ENCODE measurements at places on chromosomes 7 and 10.

GRCh38 chr10:3427347-3427746 lies 254.8 kb upstream of the PITRM1 start:
- DNase-seq = no peak

DNA sequence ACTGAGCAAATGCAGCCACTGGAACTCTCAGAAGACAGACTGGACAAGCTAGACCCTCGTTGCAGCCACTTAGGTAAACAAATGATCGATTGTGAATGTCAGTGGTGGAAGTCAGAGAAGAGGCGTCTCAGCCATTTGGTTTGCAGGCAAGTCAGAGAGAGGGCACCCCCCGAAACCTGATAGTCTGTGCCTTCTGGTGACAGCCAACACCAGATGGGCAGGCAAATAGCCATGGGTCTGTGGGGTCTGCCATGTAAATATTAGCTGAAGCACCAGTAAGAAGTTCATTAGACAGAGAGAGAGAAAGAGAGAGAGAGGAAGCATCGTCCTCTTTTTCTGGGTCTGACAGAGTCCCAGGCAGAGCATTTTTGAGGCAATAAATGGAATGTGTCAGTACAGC lies 5.4 kb downstream of the PPP1R17 start:
- no peak for DNase-seq

DNA sequence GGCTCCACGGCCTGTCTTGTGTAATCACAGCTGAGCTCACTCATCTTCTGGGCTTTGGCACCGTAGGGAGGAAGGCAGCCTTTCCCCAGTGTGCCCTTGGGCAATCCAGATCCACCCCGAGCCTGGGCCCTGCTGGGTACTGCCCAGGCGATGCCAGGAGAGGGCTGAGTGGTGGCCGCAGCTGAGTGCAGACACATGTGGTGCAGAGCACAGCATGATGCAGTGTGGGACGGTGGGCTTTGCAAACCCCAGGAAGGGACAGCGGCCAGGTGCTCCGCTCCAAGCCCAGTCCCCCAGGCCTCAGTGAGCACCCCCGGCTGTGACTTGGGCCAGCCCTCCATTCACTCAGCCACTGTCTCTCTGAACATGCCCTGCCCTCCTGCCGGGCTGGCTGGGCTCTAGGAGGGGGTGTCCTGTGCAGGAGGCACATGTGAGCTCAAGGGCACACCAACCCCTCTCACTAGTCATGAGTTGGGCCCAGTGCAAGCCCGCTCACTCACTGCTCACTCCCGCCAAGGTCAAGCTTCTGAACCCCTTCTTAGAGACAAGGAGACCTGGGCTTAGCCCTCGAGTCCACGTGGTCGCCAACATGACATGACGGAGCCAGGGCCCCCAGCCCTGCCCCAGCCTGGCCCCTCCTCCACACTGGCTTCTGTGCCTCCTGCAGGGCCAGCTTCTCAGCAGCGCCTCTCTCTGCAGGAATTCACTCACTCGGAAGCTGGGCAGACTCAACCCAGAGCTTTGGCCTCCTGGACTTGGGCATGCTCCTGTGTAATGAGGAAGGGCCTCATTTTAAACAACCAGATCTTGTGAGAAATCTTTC lies 77.5 kb upstream of the INSIG1 start:
- no peak for DNase-seq

DNA sequence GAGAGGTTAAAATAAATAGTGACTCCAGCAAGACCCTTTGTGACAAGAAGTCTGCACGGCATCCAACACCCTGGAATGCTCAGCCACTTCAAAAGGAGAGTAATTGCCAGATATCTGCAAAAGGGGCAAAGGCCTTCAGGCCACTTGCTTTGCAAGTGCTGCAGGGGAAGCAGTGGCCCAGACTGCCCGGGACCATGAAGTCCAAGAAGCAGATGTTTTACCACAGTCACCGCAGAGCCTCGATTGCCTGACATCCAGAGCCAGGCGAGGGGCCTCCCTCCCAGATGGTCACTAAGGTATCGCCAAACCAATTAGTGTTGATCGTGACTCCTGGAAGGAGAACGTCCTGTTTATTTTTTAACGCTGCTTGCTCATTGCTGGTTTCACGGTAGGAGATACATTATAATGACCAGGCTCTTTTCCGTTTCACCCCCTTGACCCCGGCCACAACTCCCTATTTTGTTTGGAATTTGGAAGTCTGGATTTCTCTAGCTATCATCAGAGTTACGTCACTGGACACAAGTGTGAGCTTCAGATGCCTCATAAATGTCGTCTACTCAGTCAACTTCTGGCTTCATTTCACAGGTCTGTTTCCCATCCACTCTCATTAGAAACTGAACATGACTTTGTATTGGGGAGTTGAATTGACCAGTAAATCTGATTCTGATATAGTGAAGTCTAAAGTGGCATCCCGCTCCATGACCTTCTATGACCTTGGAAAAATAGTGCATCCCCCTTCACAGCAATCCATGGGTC lies 276.2 kb downstream of the WDR11 start:
- no peak for DNase-seq

- DNase-seq = no peak
Observed at GRCh38 chr7:16822029-16822428, 17.2 kb upstream of the AGR2 start.

DNA sequence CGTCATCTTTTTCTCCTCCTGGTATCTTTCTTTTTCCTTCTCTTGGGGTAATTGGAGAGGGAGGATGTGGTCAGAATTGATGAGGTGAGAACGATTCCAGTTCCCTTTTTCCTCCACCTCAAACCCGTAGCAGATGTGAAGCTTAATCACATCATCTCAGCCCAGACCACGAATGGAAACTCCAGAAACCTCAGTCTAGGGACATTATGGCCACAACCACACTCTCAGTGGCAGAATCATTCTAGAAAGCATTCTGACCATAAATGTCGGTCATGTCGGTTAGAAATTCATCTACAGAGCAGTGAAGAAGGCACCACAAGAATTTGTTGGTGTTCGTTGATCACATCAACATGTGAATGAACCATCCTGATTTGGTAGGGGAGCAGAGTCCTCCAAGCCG lies 78.7 kb downstream of the GATA3 start:
- no peak for DNase-seq

DNA sequence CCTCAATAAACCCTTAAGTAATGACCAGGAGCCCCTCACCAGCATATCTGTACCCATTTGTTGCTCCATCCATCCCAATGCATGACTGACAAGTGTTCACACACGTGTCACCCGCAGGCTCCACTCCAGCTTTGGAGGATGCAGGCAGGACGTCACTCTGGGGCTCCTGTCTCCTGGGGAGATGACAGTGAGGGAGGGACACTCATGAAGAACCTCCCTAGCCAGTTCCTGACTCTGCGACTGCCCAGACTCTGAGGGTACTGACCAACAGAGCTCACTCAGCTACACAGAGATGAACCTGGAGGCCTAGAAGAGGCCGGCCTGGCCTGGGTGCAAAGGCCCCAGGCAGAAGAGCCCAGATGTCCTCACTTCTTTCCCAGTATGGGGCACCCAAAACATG lies 135.1 kb upstream of the RET start:
- no peak for DNase-seq

- no peak for DNase-seq
Observed at GRCh38 chr10:60003651-60004523, 97.5 kb upstream of the CCDC6 start.

GRCh38 chr10:7100032-7100702 lies 310.7 kb downstream of the SFMBT2 start:
- no peak for DNase-seq

DNA sequence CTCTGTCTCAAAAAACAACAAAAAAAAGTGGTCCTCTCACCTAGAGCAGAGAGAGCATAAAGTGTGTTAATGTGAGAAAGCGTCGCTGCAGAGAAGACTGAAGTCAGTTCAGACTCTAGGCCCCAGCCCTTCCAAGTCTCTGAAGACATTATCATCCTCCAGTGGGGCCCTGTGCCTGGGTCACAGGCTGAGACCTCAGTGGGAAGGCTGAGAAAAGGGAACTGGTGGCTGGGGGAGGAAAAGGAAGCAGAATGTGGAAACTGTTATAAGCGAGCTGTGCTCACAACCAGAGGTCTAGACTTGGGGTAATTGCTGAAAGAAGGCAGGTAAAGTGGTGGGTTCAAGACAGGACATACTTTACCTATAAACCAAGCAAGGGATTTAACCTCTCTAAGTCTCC lies 4.9 kb upstream of the RRP12 start:
- DNase-seq = no peak

DNA sequence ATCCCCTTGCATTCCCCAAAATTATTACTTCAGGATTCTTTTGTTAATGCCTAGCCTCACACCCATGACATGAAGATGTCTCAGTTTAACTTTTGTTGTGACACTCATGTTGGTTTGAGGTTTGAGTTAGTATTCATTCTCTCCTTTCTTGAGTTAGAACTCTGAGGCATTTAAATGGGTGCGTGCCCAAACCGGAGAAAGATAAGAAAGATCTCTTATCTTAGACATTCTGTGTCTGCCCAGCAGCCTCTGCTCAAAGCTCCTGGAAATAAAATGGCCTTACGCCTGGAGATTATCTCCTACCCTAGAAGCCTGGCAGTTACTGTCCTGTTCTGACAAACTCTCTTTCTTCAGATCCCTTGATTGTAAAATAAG lies 26.3 kb downstream of the WBP1L start:
- DNase-seq = no peak

GRCh38 chr7:42406358-42406757 lies 169.3 kb upstream of the GLI3 start:
- no peak for DNase-seq

GRCh38 chr10:131081376-131081775 lies 230.1 kb downstream of the TCERG1L start:
- DNase-seq = no peak

- DNase-seq = no peak
Observed at GRCh38 chr7:17090751-17091150, 207.7 kb upstream of the AHR start.

- no peak for DNase-seq
Observed at GRCh38 chr10:9188022-9188810, 1133.7 kb downstream of the GATA3 start.

DNA sequence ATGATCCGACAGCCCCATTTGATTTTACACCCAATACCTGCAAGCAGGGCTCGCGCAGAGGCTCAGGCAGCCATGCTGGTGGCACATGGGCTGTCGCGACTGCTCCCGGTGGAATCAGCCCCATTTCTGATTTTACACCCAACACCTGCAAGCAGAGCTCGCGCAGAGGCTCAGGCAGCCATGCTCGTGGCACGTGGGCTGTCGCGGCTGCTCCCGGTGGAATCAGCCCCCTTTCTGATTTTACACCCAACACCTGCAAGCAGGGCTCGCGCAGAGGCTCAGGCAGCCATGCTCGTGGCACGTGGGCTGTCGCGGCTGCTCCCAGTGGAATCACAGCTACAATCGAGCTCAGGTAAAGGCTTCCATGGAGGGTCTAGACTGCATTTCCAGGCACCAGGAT lies 244.1 kb downstream of the PTPRN2 start:
- no peak for DNase-seq

- DNase-seq = no peak
Observed at GRCh38 chr7:158300427-158300826, 287.2 kb downstream of the PTPRN2 start.

GRCh38 chr10:132928261-132928660 lies 14.1 kb downstream of the CFAP46 start:
- no peak for DNase-seq

DNA sequence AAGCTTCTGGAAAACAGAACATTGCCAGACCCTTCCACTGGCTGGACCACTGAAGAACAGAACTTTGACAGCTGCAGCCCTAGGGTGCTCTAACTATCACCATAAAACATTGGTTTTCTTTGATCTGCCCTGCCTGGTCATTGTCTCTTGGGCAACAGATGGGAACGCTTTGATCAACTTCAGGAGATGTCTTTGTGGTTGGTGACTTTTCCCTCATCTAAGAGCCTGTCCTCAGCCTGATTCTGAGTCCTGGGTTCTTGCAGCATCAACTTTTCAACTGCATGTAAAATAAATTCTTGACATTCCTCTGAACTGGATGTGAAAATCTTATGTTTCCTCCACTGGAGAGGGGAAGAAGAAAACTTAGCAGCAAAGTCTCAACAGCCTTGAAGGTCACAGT lies 53.1 kb upstream of the ZNRF2 start:
- no peak for DNase-seq

- DNase-seq = no peak
Observed at GRCh38 chr10:36671607-36672006, 453.8 kb upstream of the ANKRD30A start.

- no peak for DNase-seq
Observed at GRCh38 chr10:102119417-102120141, 589 bp downstream of the LDB1 start.

DNA sequence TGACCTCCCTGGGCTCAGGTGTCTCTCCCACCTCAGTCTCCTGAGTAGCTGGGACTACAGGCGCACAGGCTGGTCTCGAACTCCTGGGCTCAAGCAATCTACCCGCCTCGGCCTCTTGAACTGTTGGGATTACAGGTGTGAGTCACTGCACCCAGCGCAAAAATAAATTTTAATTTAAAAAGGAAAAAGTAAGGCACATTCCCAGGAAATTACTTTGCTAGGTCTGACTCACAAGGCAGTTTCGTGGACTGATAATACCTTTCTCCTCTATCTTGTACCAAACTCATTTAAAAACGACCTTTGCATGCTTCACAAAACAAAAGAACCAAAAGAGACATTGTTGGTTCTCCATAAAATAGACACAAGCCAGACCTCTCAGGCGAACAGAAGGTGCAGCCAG lies 29.7 kb downstream of the PARP12 start:
- no peak for DNase-seq

DNA sequence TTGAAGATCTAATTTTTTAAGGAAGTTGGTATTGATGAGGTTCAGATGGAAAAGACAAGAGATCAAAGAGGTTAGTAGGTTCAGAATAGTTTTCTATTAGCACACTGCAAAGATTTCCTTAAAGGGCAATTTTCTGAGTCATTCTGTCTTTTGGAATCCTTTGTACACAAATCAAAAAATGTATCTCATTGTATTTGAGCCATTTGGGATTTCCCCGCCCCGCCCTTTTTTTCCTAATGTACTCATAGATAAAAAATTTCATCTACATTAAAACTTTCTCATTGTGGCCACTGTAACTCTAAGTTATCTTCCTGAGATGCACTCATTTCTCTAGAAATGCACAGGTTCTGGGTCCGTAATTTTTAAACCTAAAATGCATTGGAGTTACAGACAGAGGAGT lies 12.1 kb downstream of the GIMAP6 start:
- DNase-seq = no peak

DNA sequence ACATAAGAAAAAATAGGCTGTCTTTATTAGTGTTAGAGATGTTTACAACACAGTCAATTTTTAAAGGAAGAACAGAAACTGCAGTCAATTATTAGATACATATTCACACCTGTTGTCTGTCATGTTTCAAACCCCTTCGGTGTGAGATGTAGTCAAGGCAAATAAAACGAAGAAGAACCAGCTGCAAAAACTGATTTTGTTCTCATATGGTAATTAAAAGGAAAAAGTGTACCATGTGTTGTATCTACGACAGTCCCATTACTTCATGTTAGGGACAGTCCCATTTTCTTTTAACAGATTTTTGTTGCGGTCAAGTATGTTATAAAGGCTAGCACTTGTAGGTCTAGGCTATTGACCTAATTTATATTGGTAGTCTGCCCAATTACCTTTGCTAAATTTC lies 149.4 kb downstream of the LRRN3 start:
- DNase-seq = no peak

DNA sequence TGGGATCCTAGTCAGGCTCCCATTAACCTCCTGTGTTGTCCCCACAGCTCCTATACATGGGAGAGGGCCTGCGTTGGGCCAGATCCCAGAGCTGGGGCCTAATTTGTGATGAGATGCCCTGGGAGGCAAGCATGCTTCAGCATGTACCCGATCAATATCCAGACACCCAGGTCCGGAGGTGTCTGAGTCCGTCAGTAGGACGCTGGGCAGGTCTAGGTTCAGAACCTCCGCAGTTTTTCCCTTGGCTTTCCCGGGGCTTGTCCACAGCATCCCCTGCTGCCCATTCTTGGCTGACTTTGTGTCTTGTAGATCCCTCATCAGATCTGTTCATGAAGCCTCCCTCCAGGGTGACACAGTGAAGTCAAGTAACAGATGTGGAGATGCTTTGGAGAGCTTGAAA lies 32.7 kb upstream of the RBAK start:
- DNase-seq = no peak
